Stimulated activated CD4-positive, alpha-beta T cell treated with anti-CD3 and anti-CD28 coated beads, Interleukin-1b, Interleukin-23, amount 100 ng/mL, for 4 hours (primary cell): ENCODE measurements at places on chromosomes 2 and 18.
A peak's percentile ranks its signal among the peaks of the same experiment; 100 is the strongest.

DNA sequence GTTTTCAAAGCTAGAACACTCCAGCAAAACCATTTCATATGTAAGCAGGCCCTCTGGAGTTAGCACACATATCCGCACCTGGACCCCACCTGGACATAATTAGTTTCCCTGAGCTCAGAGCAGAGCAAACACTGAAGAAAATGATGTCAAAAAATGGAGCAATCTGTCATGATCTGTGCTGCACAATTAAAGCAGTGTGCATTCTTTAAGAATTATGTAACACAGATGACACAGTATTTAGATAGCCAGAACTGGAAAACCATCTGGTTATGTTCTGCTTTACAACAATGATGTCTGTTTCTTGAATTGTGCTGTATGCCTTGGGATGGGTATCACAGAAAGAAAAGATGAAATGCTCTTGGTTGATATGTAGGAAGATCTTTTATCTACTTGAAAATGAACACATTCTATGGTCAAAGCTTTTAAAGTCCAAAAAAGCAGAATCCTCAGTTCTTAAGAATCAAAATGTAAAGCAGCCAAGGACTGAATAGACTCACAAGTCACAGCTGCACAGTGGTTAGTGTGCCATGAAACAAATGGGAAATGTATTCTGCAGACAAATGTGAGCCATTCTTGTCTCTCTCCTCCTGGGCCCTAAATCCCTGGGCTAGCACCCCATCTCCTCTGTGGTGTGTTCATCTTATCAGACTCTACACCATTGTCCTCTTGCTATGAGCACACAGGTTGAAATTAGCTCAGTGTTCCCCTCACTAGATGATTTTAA, 36.8 kb downstream of the HRH4 start:
- DNase-seq, result no peak

GRCh38 chr2:234496835-234497593, at the start of gene ARL4C:
Gene ARL4C (minus strand): TSS chr2:234497081. CDS start chr2:234496586, 495 bp downstream.
- DNase-seq, result peak; percentile 51

DNA sequence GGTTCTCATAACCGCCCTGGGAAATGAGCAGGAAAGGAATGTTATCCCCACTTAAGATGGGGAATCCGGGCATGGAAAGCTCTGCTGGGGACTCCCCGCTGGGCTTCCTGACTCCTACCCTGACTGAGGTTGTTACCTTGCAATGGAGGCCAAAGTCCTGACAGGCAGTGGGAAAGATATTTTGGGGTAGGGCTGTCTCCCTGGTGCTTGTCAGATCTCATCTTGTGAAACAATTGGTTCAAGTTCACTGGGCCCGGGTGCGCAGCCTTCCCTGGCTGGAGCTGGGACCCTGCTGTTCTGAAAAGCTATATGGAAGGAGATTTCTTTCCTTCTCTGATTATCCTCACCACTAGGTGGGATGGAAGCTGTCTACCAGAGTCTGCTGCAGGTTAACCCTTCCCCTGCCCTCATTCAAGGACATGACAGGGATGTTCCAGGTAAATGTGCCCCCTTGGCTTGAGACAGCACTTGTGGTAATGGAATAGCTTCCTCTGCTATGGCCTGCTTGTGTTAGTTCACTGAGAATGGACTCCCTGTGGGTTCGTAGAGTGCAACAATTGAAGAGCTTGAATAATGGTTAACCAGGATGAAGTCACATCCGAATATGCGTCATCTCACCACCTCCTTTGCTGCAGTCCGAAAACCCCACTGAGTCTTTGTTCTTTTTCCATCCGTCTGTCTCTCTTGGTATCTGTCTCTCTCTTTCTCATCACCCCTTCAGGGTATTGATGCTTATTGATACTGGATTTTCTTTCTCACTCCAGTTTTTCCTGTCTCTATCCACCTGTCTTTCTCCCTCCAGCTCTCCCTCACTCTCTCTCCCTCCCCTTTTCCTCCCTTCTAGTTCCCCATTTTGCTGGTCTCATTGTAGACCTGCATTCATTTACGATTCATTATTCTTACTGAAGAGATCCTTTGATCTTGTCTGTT, 67.8 kb upstream of the EPAS1 start:
- no peak for DNase-seq

DNA sequence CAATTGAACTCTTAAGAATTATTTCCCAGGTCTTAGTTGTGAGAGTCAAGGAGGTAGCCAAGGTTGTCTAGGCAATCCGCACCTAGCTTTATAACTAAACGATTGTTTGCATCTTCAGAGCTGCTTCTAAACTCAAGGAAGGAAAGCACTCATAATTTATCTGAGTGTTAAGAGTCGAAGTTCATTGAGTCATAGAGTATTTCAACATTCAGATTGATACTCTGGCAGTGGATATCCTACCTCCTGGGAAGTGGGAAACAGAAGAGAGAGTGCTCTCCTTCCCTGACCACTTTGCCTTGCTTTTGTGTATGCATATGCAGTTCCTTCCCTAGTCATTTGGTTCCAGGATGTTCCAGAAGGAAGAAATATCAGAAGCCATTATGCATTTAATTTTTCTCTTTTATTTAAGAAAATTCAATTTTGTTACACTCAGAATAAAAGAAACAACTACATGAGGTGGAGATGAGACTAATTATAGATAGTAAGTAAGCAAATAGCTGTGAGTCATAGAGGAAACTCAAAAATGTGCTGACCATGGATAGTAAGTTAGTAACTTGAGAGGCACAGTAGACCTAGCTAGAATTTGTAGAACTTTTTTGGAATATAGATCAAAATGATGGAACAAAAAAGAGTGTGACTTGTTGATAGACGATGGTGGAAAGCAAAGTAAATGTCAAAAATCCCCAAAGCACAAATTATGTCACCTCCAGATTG, 35.4 kb upstream of the FSHR start:
- no peak for DNase-seq

GRCh38 chr2:209422191-209422754, 1.6 kb upstream of the MAP2 start:
- DNase-seq, result no peak

GRCh38 chr2:47177043-47177565, 22.0 kb upstream of the STPG4 start:
- no peak for DNase-seq

DNA sequence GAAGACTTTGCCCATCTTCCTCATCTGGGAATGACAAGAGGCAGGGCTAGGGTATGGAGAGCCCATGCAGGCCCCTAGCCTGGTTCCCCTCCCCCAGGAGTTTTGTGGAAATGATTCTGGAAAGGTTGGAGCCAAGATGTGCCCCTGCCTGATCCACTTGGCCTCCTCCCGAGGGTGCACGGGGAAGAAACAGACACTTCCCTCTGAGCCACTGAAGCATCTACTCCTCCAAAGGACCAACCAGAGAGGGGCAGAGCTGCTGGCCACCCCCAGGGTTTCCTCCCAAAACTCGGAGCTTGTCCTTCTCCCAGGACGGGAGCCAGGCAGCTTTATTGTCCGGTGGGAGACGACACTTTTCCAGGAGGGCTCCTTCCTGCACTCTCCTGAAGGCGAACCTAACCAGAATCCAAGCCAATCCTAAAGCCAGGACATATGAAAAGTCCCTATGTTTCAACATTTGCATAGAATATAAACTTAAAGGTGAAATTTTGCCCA, 149.2 kb upstream of the COPS8 start:
- no peak for DNase-seq

- DNase-seq, result no peak
Measured at GRCh38 chr2:20190876-20191713, 33.8 kb downstream of the SDC1 start.

DNA sequence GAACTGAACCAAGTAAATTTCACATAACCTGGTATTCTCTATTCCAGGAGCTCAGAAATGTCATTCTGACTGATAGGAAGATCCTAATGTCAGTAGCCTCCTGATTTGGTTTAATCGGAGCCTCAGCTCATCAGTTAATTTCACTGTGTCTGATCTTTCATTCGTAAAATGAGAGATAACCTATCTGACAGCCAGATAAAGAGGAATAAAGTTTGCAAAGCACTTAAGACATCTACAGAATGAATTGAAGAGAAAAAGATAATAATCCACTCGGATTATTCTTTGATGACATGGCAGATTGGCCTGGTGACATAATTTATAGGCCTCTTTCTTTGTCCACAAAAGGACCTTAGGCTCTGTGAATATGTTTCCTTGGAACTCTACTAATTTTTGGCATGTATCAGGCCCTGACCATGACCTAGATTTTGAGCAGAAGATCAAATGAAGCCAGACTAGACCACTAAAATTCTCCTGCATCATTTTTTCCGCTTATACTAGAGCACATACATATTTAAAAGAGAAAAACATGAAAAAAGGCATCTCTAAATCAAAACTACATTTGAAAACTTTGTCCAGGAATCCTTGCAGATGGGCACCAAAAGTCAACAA, 312.4 kb downstream of the MTX2 start:
- no peak for DNase-seq

DNA sequence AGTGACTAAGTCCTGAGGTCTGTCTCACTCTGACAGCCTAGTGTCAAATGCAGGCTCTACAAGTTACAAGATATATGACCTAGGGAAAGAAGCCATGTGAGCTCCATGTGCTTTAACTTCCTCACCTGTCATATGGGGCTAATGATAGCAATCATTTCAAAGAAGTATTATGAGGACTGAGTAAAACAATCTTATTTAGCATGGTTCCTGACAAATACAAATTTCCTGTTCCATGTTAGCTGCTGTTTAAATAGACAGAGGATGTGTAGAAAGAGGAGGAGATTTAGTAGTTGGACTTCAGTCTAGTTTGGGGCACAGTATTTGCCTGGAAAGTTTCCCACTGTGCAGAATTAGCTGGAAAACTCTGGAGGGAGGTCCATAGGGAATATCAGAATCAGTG, 545.8 kb downstream of the CNTNAP5 start:
- no peak for DNase-seq

DNA sequence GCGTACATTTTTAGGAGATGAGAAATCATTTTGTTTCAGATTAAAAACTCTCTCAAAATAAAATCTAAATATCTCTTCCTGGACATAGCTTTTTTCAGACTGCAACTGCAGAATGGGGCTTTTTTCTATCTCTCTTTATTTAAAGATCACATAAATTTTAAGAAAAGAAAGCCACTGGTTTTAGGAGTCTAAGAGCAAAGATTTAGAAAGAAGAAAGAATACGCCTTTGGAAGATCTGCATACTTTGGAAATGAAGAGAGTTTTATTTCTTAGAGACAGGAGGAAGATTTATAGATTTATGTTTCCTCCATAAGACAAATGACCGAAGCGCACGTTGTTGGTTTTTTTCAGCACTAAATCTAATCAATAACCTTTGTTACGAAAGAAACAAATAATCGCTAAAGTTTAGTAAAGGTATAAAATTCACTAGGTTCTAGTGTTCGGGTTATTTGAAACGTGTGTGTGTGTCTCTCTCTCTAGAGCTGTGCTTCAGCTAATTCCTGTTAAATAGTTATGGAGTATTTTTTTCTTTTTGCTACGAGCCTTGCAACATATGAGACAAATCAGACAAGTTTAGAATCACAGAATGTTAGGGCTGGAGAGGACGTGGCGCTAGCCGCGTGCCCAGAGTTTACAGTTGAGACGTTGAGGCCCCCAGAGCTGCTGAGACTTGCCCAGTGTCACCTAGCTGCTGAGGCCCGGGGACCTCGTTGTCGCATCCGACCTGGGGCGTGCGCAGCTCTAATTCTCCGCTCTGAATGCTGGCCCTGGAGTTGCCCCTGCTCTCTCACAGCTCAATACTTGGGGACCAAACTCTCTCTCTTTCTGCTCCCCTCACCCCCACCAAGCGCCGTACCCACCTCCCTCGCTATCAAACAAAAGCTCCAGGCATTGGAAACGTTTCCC, 69.9 kb downstream of the CTAGE1 start:
- no peak for DNase-seq

DNA sequence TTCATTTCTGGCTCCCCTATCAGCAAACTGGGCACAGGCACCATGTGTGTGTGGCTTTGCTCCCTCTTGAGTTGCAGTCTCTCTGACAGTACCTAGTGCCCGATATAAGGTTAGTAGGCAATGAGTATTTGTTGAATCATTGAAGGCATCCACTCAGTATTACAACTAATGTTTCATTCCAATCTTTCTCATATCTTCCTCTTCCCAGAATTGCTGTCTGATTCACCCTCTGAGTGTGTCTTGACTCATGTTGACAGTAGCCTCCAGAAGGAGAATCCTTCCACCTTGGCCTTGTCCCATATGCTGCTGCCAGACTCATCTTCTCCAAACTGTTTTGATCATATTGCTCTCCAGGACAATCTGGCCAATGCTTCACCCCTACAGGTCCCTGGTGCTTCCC, 202.5 kb downstream of the LRRTM1 start:
- no peak for DNase-seq

DNA sequence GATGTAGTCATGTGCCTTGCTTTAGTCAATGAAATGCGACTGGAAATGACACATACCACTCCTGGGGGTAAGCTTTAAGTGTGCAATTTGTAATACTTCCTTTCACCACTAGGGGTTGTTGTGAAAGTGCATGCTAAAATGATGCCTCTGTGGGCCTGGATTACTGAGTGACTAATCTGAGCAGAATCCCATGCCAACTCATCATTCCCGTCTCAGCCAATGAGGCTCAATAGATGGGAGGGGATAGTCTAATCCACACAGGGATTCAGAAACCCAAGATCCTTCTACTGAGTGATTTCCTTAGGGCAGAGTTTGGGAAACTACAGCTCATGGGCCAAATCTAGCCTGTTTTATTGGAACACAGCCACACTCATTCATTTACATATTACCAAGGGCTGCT, 54.0 kb downstream of the HRH4 start:
- DNase-seq, result no peak

GRCh38 chr2:238291550-238292281, 3.3 kb upstream of the PER2 start:
- no peak for DNase-seq

DNA sequence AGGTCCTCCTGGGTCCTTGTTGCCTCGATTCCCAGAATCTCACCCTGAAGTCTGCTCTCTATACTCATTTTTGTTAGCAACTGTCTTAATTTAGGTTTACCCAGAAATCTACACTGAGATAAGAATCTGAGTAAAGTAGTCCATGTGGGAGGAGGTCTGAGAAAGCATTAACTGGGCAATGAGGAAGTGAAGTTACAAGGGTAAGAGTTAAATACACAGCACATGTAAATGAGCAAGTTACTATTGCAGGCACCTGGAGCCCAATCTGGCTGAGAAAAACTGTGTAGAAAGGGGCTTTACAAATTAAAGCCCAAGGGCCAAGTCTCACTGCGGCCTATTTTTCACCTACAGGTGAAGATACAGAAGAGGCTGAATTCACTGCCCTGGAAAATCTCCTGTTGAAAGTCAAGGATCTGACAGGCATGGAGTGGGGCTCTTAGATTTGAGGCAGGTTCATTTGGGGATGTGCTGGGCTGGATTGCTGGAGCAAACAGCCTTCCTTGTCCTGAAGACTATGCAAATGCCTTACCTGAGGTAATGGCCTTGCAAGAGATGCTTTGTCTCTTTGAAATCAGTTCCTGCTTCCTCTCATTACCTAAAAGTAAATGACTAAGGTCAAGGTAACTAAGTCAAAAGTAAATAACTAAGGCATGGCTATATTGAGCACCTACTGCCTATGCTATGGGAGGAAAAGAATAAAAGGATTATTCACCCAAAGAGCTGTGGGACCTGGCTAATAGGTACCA, 84.4 kb upstream of the DYNAP start:
- no peak for DNase-seq
